ENCODE measurements at places on chromosomes 3 and 15.

- DNase-seq = no peak
Observed at GRCh38 chr3:107206945-107207344, 170.3 kb upstream of the CCDC54 start.

DNA sequence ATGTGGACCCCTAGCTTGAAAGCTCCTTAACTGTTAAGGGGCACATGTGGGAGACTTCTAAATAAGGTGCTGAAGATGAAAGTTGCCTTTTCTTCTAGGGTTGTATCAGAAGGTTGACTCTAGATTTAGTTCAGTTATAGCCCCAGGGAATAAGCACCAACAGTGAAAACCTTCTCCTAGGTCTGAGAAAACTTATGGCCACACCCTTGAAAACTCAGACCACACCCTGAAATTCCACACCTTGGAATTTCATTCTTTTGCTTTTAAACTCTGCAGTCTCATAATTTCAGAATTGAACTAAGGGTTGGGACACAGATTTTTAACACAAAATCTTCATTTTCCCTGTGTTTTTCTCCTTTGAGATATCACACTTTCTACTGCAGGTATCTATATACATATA, 355.8 kb upstream of the IL12A start:
- no peak for DNase-seq

DNA sequence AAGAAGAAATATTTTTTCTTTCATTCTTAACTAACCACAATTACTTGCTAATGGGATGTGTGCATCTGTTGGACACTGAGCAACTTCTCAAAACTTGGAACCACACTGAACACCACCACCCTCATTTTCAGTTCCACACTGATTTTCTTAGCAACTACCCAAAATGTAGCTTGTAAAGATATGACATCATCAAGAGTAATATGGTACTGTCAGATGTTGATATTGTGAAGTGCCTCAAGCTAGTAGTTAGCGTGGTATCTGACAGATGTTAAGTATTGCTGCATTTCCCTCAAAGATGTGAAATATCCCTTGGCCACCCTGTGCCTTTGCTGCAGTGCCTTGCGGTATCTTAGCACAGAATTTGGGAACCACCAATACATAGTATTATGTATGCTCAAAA, 9.3 kb downstream of the RFTN1 start:
- DNase-seq = no peak

DNA sequence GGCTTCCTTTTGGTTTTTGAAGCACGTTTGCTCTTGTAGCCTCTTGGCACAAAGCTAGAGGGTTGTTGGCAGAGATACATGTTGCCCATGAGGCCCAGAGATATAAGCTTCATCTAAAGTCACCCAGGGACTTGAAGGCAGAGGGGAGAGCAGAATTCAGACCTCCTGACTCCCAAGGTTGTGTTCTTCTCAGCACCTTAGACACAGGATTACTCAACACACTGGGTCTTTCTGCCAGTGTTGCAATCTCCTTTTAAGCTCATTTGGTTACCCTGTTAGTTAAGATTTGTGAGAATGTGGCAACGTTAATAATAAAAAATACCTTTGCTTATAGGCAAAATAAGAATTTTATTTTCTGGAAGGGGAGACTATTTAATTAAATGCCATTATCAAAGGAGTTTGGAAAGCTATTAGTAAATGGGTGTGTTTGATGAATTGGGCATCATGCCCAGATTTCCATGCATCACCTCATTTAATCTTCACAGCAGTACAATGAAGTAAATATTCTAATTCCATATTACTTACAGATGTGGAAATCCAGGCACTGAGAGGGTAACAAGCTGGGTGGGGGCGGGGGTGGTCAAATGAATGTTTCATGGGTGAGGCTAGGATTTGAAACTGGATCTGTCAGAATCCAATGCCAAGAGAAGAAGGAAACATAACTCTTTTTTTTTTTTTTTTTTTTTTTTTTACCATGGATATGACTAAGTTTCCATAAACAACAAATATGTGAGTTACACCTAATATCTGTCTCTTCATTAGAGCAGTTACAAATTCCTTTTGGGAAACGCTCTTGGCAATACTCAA, 183.3 kb downstream of the NR1D2 start:
- no peak for DNase-seq

- no peak for DNase-seq
Observed at GRCh38 chr3:42720126-42720525, 17.5 kb upstream of the HHATL start.

DNA sequence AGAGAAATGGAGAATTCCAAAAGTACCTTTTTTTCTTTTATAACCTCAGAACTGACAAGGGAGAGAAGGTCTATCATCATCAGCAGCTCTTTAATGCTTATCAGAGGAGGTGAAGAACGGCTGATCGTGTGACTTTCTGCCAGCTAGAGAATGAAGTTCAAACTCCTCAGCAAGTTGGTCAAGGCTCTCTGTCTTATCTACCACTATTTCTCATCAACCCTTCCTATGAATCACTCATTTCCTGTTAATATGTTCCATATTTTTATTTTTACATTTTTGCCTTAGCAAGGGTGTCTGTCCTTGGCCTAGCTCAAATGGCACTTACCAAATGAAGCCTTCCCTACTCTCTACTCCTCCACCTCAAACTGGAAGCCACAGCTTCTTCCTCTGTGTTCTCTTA, 73.1 kb upstream of the TSPAN3 start:
- no peak for DNase-seq

- DNase-seq = no peak
Observed at GRCh38 chr15:81301815-81302399, 22.0 kb downstream of the STARD5 start.

- no peak for DNase-seq
Observed at GRCh38 chr3:77001062-77001701, 38.7 kb upstream of the ROBO2 start.

DNA sequence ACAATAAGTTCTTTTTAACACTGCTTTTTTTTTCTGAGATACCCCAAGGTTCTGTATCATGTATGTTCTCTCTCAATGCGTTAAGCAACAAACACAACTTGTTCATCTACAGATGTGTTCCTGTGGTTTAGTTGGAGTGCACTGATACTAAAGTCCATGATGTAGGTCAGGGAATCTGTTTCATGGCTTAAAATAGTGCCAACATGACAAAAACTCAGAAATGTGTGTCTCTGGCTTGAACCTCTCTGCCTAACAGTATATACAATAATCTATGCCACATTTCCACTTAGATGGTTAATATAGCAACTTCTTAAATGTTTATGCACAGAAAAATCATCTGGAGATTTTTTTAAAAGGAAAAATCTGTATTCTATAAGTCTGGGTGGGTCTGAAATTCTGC, 51.1 kb downstream of the TM4SF18 start:
- DNase-seq = no peak

GRCh38 chr3:127120851-127121647, 71.9 kb upstream of the PRR23E start:
- DNase-seq = no peak

Data from NCI-H2107 (cell line).